ENCODE measurements at places on chromosomes 16 and 17.

- DNase-seq, result peak; percentile 73
These were observed at the start of gene ASPSCR1 for GRCh38 chr17:81977211-81977808. ASPSCR1 (plus strand) TSS chr17:81977629; CDS start chr17:81977647, 18 bp downstream.

DNA sequence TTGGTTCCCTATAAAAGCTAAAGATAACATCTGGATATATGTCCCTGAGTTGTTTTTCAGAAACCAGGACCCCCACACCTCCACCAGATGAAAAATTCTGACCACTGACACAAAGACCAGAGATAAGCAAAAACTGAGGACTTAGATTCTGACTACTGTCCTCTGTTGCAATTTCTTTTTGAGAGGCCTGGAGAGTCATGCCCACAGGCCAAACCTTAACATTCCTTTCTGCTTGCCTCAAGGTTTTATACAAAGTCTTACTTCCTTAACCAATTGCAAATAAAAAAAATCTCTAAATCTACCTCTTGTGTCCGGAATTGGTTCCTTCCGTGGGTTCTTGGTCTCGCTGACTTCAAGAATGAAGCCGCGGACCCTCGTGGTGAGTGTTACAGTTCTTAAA is 228.5 kb downstream of the ABCC12 start:
- DNase-seq, result no peak

GRCh38 chr17:73474370-73474988 is 162.7 kb upstream of the CDC42EP4 start:
- no peak for DNase-seq

GRCh38 chr16:86181526-86181925 is 282.6 kb downstream of the IRF8 start:
- no peak for DNase-seq

DNA sequence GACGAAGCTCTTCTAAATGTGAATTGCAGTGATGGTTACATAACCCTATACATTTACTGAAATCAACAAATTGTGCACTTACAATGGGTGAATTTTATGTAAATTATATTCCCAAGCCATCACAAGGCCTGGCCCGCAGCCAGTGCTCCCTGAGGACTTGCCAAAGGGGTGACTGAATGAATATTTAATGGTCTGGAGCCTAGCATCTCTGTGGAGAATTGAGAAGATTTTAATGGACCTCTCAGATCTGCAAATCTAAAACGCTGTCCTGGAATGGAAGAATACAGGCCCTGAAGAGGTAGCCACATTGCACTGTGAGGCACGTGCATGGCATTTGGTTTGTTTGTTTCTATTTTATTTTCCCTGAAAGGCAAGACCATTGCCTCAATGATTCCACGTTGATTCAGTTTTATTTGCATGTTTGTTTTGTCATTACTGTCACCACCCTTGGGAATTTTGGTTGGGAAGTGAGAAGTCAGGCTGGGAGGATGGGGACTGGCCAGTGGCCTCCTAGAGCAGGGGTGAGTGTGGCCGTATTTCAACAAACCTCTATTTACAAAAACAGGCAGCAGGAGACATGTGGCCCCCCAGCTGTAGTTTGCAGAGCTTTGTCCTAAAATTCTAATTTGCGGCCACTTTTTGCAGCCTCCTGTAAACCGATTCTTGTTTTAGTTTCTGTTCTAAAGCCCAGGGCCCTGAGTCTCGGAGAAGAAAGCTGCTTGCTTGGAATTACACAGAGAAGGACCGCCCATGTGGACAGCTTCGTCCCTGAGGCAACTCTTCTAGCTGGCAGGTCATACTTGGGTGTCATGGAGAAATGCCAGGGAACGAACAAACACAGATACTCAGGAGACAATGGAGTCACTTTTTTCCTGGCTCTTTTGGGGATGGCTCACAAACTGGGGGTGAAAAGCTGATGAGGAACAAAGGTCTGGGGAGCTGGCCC is 40.5 kb upstream of the GCSH start:
- no peak for DNase-seq

GRCh38 chr17:15941781-15942180 is 3.1 kb upstream of the ADORA2B start:
- no peak for DNase-seq

DNA sequence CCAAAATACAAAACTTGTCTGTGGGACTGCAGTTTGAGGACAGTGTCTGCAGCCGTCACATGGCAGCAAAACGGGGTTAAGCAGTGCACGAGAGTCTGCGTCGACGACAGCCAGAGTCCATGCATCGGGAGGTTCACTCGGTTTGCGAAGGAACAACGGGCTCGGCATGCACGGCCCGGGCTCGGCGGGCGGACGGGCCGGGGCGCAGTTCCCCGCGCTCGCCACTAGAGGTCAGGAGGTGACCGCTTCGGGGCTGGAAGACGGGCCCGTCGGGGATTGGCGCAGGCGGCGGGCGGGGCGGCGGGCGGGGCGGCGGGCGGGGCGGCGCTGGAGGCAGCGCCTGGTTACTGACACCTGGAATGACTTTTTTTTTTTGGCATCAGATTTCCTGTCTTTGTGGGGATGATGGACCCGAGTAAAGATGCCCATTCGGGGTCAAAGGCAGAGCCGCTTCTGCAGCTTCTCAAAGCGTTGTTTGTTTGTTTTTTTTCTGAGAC is 6.5 kb downstream of the SCGB1C2 start:
- peak; percentile 89 for DNase-seq

DNA sequence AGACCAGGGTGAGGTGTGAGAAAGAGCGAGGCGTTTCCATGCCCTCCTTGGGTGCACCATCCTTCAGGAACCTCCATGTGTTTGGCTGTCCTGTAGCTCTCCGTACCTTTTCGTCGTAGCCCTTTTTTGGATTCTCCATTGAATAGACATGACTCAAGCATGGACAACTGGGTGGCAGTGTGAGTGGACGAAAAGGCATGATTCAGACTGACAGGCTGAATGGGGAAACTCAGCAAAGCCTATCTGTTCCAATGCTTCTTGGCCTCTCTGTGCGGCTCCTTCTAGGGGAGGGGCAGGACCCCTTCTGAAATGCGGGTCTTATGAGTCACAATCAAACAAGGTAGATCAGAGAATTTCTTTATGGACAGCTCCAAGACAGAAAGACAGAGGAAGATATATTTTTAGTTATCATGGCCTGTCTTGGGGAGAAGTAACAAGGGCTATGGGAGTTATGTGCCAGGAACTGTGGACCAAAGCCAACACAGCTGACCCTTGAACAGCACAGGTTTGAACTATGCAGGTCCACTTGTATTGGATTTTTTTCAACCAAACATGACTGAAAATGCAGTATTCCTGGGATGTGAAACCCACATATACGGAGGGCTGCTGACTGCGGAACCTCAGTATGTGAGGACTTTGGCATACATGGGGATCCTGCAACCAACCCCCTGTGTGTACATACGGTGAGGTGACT is 22.9 kb downstream of the ADORA2B start:
- no peak for DNase-seq

DNA sequence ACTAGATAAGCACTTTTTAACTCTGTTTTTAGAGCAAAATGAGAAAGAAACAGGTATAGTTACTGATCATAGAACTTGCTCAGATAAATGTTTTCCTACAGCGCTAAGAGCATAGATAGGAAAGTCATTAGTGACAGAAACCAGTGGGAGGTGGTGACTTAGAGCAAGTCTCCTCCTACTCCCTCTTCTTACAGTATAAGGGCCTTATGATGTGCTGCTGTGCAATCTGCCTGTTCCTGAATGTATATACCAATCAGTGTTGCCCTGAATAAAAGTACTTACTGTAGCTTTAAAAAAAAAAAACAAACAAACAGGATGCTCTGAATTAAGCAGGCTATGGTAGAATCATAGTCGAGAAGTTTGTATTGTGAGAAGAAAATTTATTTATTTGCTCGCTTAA is 23.3 kb upstream of the RASL10B start:
- DNase-seq, result no peak

- DNase-seq, result peak; percentile 31
These were observed 16.9 kb downstream of the HASPIN start for GRCh38 chr17:3740611-3741073.

- DNase-seq, result peak; percentile 33
These were observed 19.7 kb upstream of the LRRC37A3 start for GRCh38 chr17:64938925-64939474.

DNA sequence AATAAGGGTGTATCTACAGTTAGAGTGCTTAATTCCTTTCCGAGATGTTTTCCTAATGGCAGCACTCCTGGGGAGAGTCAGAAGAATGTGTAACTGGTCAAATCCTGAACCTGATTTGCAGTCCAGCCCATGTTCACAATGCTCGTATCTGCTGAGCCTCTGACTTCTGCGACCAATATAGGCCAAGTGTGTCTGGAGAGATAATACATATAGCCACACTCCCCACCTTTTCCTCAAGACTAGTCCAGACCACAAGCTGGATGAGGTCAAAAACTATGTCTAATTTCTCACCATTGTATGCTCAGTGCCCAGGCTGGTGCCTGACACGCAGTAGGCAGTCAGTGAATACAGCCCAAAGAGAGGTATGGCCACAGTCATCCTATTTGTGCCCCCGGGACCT is 58.0 kb downstream of the XYLT1 start:
- DNase-seq, result no peak

GRCh38 chr17:48152289-48152688 is 44.7 kb downstream of the SNX11 start:
- no peak for DNase-seq

- no peak for DNase-seq
These were observed 4.8 kb downstream of the ABCA10 start for GRCh38 chr17:69223809-69224208.

GRCh38 chr17:82781894-82782274 is 30.0 kb downstream of the TBCD start:
- peak; percentile 88 for DNase-seq

DNA sequence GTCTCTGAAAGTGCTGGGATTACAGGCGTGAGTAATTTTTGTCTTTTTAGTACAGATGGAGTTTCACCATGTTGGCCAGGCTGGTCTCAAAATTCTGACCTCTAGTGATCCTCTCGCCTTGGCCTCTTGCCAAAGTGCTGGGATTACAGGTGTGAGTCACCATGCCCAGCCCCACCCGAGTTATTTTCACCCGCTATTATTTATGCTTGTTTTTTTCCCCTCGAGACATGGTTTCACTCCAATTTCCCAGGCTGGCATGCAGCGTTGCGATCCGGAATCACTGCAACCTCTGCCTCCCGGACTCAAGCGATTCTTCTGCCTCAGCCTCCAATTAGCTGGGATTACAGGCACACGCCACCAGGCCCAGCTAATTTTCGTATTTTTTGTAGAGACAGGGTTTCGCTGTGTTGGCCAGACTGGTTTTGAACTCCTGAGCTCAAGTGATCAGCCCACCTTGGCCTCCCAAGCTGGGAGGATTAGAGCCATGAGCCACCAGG is 9.2 kb downstream of the RPL23 start:
- no peak for DNase-seq

DNA sequence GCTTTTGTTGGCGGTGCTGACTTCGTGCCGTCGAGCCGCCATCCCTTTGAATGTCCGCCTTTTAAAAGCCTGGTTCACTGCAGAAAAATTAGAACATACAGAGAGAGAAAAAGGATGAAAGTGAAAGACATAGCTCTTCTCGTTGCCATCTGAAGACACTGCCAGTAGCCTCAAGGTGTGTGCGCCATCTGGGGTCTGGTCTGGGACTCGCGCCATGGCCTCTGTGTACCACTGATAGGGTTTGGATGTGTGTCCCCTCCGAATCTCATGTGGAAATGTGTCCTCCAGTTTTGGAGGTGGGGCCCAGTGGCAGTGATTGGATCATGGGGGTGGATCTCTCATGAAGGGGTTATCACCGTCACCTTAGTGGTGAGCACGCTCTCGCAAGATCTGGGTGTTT is 15.5 kb downstream of the GSE1 start:
- no peak for DNase-seq

- peak; percentile 20 for DNase-seq
These were observed 34.6 kb downstream of the GRIN2C start for GRCh38 chr17:74824961-74825627.

Data from CD8-positive, alpha-beta T cell (primary cell).